ENCODE measurements at places on chromosomes 2 and 18.

GRCh38 chr2:201852878-201853415 is 46.6 kb downstream of the CDK15 start:
- peak; percentile 45 for DNase-seq

GRCh38 chr2:120678251-120678650 is 57.4 kb upstream of the GLI2 start:
- DNase-seq, result no peak

DNA sequence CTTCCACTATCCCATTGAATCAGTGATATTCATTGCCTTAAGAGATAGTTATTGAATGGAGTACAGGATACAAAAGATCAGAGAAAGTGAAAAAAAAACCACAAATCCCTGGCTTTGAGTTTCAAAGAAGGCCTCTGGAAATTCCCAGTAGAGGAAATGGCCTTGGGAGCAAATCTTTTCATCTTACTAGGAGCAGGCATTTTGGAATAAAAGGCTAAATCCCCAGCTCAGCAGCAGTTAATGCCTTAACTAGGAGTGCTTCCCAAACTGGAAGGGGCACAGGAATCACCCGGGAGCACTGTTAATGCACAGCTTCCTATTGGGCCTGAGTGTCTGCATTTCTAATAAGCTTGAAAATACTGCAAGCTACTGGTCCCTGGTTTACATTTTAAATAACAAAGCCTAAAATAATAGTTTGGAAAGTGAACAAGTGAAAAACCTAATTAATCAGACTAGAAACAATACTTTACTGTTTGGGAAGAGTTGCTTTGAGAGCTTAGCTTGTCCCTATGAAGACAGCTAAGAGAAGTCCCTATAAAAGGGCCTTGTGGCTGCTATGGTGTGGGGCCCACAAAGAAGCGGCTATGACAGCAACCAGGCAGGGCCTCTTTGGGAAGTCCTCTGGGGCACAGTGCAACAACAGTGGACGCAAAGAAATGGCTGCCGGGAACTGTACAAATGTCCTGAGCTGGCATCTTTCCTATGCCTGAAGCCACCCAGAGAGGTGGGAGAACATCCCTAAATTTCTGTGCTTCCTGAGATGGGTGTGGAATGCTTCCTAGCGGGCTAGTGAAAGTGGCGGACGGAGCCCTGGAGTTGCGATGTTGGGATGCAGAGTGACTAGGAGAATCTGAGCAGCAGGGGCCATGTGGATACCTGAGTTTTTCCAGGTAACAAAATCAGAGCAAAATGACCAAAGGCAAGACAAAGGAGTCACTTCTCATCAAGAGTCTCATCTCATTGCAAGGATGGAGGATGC is 117.1 kb upstream of the KLHL14 start:
- DNase-seq, result no peak

- no peak for DNase-seq
Observed at GRCh38 chr2:71683666-71684065, 230.3 kb downstream of the DYSF start.

GRCh38 chr2:236025892-236026291 is 142.3 kb downstream of the GBX2 start:
- no peak for DNase-seq

GRCh38 chr18:8730080-8730827 is 24.9 kb downstream of the MTCL1 start:
- peak; percentile 95 for DNase-seq

DNA sequence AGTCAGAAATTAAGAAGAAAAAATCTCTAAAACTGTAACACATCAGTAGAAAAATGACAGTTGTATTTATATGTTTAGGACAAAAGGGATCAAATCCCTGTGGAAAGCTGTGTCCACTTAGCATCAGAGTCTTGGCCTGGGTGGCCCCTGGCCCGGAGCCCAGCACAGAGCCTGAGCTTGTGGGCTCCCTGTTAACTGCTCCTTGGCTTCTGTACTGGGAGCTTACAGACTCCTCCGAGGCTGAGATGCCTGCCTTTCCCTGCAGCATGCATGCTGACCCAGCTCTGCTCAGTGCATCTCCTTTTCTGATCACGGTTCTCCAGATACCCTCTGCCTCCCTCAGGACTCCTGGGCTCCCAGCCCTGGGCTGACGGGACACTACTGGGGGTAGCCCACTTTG is 98.1 kb downstream of the DCDC2C start:
- DNase-seq, result no peak

DNA sequence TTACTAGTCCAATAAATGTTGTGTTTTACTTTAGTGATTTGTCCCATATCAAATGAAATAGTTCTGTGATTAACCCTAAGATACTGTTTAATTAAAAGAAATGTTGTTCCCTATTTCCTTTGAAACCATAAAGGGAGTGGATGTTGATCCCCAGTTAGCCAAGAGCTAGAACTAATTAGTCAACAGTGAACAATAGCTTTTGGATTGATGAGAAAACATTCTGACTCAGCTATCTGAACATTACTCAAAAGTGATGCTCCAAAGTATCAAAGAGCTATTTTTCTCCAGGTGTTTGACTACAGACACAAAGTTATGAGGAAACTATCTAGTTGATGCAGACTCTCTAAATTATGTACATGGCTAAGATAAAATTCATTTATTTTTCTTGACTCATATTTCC is 7.3 kb upstream of the FEZ2 start:
- no peak for DNase-seq

- DNase-seq, result no peak
Observed at GRCh38 chr18:31649978-31650719, 34.2 kb downstream of the B4GALT6 start.

GRCh38 chr2:126898636-126899035 is at the start of gene TEX51:
Gene TEX51, plus strand, starts transcription at chr2:126898890. Its CDS starts 29 bp downstream, at chr2:126898919.
- DNase-seq, result no peak

DNA sequence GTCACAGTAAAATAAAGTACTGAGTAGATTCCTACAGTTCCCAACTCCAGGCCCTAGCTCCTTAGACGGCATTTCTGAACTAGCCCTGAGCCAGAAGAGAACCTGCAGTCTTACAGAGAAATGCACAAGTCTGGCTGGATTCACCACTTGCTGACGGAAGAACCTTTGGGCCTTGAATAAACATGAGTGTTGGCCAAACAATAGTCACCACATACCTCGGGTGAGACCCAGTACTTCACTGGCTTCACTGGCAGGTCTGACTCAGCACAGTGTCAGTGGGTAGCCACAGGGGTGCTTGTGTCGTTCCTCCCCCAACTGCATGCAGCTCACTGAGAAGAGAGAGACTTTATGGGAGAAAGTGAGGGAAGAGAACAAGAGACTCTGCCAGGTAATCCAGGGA is 88.9 kb downstream of the TMEM185B start:
- peak; percentile 89 for DNase-seq

- DNase-seq, result no peak
Observed at GRCh38 chr2:62369541-62370202, 136.3 kb downstream of the TMEM17 start.

- DNase-seq, result peak; percentile 62
Observed at GRCh38 chr2:236164201-236164924, 3.8 kb downstream of the GBX2 start.

DNA sequence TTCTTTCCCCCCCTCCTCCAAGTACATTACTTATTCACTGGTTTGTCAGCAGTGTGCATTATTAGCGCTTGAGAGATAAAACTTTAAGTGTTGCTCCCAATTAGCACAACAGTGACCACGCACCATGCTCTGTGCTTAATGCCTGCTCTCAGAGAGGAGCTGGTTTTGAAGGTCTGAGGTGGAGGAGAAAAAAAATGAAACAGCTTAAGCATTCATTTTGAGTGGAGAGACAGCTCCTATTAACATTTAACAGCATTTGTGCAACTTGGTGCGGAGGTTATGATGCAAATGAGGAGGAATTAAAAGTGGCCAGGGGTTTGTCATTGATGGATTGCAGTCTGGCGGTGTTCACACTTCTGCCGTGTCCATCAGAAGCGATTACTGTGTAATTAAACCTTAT is 141.8 kb downstream of the FIGN start:
- DNase-seq, result no peak

- no peak for DNase-seq
Observed at GRCh38 chr2:16647992-16648617, 17.5 kb downstream of the CYRIA start.

DNA sequence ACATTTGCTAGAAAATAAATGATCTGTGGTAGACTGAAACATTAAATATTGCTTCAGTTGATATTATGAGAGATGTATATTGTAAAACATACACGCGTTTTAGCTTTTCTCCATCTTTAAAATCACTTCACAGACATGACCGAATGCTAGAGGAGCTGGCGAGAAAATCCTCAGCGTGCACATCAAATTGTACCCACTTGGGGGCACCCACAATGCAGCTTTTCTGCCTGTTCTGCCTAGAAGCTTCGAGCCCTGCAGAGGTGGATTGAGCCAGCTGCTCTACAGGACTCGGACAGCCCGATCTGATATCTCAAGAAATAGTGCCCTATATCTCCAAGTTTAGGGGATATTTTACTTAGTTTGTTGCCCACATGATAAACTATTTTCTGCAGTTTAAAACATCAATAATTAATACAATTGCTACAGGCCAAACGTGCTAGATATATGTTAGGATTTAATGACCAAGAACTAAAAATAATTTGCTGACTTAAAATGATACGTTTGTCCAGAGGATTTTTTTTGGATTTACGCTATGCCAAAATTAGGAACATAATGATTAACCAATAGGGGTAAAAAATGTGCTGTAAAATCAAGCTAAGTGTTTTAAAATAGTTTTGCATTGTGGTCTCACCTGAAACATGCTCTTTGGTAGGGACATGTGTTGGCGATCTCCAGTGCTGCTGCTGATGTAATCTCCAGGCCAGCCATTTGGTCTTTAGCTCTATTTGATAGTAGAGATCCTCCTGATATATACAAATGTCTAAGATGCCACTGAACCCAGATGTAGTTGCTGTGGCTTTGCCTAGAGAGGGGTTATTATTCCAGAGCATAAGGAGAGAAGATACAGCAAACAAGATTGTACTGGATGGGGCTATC is 22.3 kb upstream of the ATP5MC3 start:
- DNase-seq, result peak; percentile 54

GRCh38 chr2:204199357-204199756 is 262.8 kb downstream of the ICOS start:
- DNase-seq, result no peak

GRCh38 chr2:236343400-236344161 is 79.4 kb upstream of the ASB18 start:
- DNase-seq, result peak; percentile 65

DNA sequence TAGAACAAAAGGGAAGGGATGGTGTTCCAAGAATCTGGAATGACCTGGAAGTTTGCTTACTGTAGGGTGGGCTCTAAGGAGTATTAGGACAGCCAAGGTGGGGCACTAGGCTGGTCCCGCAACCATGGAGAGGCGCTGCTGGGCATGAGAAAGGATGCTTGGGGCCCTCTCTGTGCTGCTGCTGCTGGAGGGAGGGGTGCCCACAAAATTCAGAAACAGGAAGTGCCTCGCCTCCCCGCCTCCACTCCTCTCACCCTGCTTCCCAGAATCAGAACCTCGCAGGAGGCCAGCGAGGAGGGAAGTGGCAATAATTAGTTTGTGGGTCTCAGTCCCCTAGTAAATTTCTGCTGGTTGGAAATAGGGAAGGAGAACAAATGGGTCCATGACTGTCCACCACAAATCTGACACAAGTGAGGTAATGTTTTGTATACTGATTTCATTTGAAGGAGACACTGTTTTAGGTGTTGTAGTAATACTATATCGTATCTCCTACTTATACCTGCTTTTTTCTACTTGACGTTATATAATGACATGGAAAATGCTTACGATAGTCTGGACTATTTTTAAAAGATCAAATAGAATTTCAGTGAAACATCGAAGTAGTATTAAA is 7.9 kb upstream of the PDCL3 start:
- no peak for DNase-seq

GRCh38 chr18:77058290-77058835 is 74.2 kb downstream of the MBP start:
- DNase-seq, result no peak

DNA sequence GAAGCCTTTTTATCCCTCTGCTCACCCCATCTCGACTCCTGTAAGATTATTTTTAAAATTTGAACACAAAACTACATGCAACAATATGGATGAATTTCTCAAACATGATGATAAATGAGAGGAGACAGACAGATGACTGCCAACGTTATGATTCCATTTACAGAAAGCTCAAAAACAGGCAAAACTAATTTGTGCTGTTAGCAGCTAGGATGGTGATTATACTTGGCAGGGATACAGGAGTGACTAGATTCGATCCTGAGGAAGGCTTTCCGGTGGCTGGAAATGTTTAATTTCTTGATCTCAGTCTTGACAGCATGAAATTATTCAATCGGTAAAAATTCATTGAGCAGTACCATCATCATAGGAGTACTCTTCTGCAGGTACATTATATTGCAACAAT is 163.4 kb upstream of the SH3BP4 start:
- DNase-seq, result no peak

DNA sequence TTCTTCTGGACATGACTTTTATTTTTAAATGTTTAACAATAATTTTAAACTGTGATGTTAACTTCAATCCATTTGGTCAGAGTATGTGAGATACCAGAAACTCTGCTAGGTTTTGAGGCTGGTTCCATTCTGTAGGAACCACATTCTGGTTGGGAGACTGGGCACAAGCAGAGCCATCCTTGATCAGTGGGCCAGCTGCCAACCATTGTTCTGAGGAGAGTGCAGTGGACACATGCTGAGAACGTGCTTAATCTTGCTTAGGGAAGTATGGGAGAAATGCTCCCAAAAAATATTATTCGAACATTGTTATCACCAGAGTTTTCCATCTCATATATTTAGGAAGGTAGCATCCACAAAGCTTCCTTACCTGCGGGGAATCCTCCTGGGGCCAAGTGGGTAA is 155.8 kb downstream of the RTN4 start:
- peak; percentile 48 for DNase-seq

DNA sequence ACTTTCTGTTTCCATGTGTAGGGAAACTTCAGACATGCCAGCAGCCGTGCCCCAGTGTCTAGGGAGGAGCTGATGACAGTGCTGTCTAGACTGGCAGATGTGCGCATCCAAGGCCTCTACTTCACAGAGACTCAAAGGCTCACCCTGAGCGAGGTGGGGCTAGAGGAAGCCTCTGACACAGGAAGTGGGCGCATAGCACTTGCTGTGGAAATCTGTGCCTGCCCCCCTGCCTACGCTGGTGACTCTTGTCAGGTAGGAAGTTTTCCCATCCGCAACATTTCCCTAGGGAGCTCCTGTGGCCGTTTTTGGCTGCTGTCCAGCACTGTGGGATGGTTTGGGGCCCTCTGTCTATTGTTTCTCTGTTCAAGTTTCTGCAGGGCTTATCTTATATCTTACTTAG is 143.1 kb upstream of the TTC39C start:
- peak; percentile 47 for DNase-seq

GRCh38 chr18:23951206-23951605 is 63.3 kb upstream of the TTC39C start:
- DNase-seq, result no peak

DNA sequence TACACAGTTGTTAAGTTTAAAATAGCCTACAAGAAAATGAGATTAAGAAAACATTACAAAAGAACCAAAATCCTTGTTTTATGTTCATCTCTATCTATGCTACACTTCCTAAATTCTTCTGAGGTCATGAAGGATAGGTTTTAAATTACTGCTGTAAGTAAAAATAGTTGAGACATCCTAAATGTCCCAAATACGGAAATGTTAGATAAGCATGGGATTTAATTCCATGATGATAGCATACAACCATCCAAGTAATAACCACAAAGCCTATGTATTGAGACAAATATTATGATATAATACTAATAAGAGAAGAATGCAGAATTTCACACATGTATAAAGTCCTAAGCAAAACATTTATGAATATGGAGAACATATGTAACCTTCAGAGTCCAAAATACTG is 34.1 kb downstream of the PIEZO2 start:
- DNase-seq, result no peak

- no peak for DNase-seq
Observed at GRCh38 chr2:85754313-85755095, 713 bp downstream of the ATOH8 start.

- DNase-seq, result no peak
Observed at GRCh38 chr2:201180010-201180409, 2.9 kb upstream of the CASP10 start.

All from endothelial cell of umbilical vein (primary cell).